ENCODE measurements at places on chromosomes 3 and 15. TPM values are rescaled to one million over a fixed set of nuclear protein-coding genes. Genes with fewer than 3 reads are reported as not detected.

- H3K27me3 ChIP-seq, result peaks cover 12% of the 10 kb centered on the region
- DNase-seq, result no peak
- no peaks in the 10 kb centered on the region for H3K36me3 ChIP-seq
- H3K4me3 ChIP-seq, result no peak overlapping the region
Observed at GRCh38 chr3:45792036-45792435, 4.3 kb downstream of the SLC6A20 start.

- no peak for DNase-seq
- no peaks in the 10 kb centered on the region for H3K4me1 ChIP-seq
- no peaks in the 10 kb centered on the region for H3K36me3 ChIP-seq
- no peak overlapping the region for H3K27ac ChIP-seq
- no peak overlapping the region for H3K4me3 ChIP-seq
- no peaks in the 10 kb centered on the region for H3K27me3 ChIP-seq
Observed at GRCh38 chr3:1942781-1943180, 155.9 kb upstream of the CNTN4 start.

DNA sequence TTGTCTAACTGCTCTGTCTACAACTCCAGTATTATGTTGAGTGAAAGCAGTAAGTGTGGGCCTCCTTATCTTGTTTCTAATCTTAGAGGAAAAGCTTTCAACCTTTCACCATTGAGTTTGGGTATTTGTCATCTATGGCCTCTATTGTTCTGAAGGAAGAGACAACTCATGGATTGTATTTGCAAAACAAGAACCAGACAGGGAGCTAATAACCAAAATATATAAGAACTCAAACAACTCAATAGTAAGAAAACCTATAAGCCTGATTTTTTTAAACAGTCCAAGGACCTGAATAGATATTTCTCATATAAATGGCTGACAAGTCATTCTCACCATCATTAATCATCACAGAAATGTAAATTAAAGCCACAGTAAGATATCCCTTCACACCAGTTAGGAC is 113.0 kb downstream of the TAFA4 start:
- H3K36me3 ChIP-seq, result no peaks in the 10 kb centered on the region
- no peak overlapping the region for H3K27ac ChIP-seq
- no peaks in the 10 kb centered on the region for H3K27me3 ChIP-seq
- no peak overlapping the region for H3K4me3 ChIP-seq

DNA sequence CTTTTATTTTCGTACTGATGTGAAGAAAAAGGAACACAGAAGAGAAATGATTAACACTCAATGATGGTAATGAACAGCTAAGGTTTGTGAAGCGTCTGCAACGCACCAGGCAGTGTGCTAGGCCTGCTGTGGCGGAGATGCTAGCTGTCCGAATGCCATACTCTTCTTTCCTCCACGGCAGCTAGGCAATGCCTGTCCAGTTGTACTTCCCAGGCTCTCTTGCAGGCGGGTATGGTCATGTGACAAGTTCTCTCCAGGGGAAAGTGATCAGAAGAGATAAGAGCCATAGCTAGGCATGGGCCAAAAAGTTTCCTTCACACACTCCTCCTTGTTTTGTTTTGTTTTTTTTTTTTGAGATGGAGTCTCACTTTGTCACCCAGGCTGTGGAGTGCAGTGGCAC is 6.7 kb downstream of the TADA3 start:
- peaks cover 10% of the 10 kb centered on the region for H3K36me3 ChIP-seq
- H3K4me1 ChIP-seq, result no peaks in the 10 kb centered on the region
- no peaks in the 10 kb centered on the region for H3K27me3 ChIP-seq
- DNase-seq, result no peak

Gene CLRN1
- total RNA-seq, result not detected
